ENCODE measurements at places on chromosomes 7 and 10.
A peak's percentile ranks its signal among the peaks of the same experiment; 100 is the strongest.

DNA sequence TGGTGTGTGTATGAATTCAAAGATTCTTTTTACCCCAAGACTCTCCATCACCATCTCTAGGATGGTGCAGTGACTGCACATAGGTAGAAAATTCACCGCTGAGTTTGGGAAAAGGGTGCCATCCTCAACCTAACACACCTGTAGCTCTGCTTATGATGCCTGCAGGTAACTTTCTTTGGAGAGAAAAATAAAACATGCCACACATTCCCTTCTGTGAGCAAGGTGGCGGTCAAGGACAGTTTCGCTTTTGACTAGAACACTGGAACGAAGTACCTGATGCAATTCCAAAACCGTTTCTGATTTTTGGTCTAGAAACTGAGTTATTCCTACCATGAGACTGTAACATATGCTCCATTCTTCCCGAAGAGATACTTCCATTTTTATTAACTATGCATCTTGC is 205.6 kb downstream of the FGFR2 start:
- DNase-seq: no peak

DNA sequence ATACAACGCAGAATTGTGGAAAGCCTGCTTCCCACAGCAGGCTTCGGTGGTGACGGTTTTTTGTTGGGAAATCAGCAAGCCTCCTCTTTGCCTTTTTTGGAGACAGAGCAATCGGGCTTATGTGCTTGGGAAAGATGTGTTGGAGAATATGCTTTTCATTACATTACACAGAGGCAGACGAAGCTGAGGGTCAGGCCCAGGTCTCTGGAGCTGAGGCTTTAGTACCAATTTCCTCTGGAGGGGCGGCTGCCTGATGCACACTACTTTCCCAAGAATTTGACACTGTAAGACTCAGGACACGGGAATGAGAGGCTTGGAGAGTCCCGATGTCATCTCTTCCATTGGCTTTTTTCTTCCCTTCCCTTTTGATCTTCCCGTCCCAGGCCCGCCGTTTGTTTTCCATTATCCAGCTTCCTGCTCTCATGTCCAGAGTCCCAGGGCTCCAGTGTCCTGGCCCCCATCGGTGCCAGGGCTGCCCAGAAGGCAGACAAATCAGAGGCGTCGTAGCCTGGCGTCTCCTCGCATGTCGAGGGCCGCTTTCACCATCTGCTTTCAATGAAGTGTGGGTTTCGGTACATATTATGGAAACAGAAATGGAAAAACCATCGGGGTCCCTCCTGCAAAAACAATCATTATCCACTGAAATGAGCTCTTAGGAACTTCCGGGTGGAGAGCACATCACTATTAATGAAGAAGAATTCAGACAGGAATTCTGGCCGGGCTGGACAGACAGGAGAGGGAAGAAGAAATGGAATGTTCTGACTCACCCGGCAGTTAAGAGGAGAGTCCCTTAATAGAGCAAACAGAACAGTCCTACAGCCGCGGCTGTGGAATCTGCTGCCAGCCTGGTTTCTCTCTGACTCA is 123.0 kb upstream of the JCAD start:
- peak; percentile 91 for DNase-seq

GRCh38 chr7:47202146-47202783 is 379.6 kb downstream of the TNS3 start:
- DNase-seq: no peak

DNA sequence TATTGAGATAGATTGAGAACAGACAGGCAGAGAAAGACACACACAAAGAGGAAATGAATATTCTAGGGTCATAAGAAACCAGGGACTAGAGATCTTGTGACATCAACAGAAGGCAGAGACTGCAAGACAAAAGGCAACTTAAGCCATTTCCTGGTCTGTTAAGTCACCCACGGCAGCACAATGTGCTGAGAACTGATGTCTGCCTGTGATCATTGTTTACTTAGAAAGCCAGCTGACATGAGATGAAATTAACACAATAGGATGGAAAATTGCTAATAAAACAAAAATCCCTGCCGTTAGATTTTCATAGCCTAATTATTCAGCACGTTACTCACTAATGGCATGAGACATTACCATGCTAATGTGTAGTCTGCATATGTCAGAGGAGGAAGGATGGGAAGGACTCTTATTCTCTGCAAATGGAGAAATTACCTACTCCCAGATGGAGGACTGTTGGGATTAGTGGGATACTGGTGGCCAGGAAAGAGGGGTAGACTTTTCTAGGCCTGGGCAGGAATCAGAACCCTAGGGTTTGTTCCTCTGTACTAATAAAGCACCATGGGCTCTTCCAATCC is 191.3 kb upstream of the PODXL start:
- DNase-seq: no peak

DNA sequence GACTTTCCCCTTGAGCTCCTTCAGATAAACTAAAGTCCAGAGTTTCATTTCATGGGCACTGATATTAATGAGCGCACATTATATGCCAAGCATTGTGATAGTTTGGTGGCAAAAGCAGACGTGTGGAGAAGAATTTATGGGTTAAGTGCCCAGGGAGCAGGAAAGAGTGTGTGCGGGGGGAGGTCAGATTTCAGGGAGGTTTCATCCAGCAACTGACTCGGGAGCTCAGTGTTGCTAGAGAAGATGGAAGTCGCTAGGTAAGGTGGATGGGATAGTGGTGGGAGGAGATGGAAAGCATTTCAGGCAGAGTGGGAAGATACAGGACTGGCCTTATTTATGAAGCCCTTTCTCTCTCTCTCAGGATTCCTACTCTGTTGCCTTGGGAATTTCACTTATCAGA is 223.0 kb downstream of the SNX10 start:
- DNase-seq: no peak

DNA sequence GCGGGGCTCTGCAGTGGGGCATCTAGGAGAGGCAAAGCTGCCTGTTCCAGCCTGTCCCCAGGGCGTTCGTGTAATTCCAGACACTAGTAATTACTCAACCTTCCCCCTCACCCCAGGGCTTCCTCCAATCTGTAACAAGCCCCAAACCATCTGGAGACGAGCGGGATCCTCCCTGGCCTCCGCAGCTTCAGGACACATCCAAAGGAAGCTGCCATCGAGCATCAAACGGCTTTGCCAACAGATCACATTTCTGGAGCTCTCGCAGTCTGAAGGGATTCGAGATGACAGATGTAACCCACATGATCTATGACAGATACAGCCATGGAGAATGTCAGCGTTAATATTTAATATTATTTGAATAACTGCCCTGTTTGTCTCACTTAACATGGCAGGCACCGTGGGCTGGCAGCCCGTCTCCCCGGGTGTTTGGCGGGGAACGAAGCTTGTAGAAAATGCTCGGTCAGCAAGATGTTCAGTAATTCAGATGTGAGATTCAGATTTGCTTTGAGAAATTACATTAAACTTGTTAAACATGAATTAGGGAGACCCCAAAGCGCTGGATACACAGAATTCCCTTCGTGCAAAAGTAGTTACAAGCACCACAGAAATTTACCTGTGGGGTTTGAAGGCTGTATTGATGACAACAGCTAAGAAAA is 108.5 kb upstream of the C7orf33 start:
- no peak for DNase-seq

GRCh38 chr10:95783741-95784140 is 27.8 kb downstream of the ENTPD1 start:
- DNase-seq: no peak

DNA sequence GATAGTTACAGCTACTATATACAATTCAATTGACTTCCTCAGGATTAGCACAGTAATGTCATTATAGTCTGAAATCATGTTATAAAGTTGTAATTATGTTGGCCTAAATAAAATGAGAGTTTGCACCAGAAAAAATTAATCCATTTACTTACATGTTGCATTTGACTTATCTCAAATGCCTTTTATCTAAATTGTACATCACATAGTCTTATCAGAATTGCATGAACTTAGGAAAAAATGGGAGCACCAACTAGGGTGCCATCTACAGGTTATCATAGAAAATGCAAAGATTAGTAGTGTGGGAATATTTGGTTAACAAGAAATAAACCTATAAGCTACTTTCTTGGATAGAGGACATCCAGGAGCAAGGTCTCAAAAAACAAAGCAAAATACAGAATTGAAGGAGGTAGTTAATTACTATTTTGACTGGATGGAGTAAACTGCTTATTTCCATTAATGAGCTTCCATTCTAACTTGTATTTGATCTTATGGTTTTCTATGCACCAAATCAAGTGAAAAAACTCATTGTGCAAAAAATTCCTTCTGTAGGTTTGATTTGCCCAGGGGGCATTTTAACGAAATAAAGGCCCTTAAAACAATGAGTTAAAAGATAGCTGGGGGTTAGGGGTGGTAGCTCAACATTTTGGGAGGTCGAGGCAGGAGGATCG is 60.0 kb upstream of the ORC5 start:
- no peak for DNase-seq

GRCh38 chr7:45157653-45158401 is at the start of gene RAMP3:
TSS of gene RAMP3 (plus strand) at chr7:45157791. CDS start at chr7:45157829, 38 bp downstream.
- no peak for DNase-seq

GRCh38 chr7:51301806-51302205 is 14.8 kb downstream of the COBL start:
- DNase-seq: no peak

DNA sequence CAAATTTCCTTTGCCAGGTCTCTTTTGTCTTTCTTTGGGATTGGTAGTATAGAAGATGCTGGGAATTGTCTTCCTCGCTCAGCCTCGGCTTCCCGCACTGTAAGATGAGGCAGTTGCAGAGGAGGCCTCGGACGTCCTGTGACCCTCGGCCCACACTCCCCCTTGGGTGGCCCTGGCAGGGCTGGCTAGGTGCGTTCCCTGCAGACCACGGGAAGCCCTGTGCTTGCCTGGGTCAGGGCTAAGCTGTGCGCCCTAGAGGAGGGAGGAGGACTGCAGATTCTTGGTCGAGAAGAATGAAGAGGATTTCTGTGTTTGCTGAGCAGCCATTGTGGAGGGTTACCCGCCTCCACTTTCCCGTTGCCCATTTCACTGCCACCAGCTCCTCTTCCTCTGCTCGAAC is 42.8 kb downstream of the WIPI2 start:
- DNase-seq: no peak

- DNase-seq: no peak
Measured at GRCh38 chr10:112223725-112224124, 40.2 kb upstream of the GPAM start.

DNA sequence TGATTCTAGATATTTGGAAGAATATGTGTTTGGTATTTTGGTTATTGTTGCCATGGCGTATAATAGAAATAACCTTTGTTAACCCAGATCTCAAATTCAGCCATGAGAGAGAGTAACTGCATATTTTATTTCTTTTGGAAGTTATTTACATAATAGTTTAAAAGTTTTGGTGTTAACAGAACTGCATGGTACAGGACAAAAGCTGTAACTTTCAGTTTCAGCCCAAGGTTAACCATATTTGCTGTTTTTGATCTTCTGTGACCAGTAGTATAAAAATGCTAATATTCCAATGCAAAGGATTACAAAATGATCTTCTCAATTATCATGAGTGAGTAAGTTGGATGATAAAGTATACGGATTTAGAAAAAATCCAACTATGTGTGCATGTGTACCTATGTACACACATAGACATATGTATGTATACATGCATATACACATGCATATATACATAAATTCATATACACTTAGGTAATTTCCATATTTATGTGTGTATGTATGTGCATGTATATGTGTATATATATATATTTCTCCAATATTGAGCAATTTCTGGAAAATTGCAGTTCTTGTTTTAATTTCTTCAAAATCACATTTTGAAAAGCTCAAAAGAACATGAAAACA is 38.0 kb upstream of the PIP4K2A start:
- no peak for DNase-seq

DNA sequence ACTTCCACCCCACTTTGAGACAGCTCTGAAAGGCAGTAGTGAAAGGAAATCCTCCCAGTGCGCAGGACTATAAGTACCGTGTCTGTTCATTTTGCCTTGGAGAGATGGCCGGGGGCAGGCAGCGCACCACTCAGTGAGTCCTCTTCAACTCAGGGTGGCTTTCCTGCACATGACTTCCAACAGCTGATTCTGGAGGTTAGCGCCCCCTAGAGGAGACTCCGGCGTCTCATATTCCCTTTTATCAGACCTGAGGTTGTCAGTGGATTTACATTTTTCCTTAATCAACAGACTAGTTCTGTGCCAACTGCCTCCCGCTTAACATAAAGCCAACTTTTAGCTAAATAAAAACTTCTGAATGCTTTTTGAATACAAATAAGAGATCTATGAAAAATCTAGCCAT is 101.0 kb downstream of the HERPUD2 start:
- DNase-seq: no peak

- no peak for DNase-seq
Measured at GRCh38 chr7:5682551-5683279, 98.7 kb downstream of the RNF216 start.

DNA sequence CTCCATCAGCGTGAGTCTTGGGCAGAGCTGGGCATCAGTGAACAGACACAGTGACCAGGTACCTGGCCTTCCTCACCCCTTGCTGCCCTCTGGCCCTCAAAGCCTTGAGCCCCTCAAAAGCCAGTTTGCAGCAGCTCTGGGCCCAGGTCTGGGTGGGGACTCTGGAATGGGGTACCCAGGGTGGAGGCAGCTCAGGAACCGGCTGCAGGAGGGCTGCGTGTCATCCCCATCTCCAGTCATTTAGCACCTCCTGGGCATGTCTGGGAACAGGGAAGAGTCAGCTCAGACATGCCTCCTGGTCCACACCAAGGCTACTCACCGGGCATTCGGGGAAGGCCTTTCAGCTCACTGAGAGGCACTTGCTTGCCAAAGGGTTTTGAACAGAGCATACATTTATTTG is 503.3 kb downstream of the TCERG1L start:
- DNase-seq: no peak

GRCh38 chr10:78549140-78549935 is 515.7 kb downstream of the RPS24 start:
- no peak for DNase-seq

All from GM04504 (cell line).